Foreskin melanocyte (primary cell): ENCODE measurements at places on chromosomes 13 and 19.

GRCh38 chr19:1159864-1160595 is 14.0 kb downstream of the SBNO2 start:
- no peak for DNase-seq

- DNase-seq, result no peak
Observed at GRCh38 chr13:40336228-40337221, 329.9 kb downstream of the FOXO1 start.

DNA sequence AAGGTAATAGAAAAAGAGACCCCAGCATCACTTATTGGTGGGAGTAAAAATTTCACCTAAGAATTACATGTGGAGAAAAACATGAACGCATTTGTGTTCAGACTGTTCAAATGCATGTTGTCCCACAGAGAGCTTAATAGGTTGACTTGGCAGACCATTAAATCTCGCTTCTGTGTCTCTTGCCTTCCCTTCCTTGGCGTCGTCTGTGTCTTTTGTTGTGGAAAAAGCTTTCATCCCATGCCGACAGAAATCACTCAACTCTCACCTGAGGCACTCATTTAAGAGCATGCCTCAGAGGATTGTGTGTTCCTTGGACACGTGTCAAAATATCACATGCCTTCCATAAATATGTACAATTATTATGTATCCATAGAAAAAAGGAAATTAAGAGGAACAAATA is 24.4 kb upstream of the CACNA1A start:
- DNase-seq, result no peak

GRCh38 chr19:33388725-33389420 is 15.4 kb downstream of the CEBPG start:
- no peak for DNase-seq

- DNase-seq, result no peak
Observed at GRCh38 chr13:82878536-82878935, 1003.7 kb downstream of the SLITRK1 start.

- DNase-seq, result no peak
Observed at GRCh38 chr13:39699274-39699673, 43.8 kb downstream of the COG6 start.

GRCh38 chr13:29573190-29573589 is 22.3 kb downstream of the SLC7A1 start:
- DNase-seq, result no peak

- DNase-seq, result peak; percentile 22
Observed at GRCh38 chr19:18438331-18439024, 545 bp upstream of the ISYNA1 start.

DNA sequence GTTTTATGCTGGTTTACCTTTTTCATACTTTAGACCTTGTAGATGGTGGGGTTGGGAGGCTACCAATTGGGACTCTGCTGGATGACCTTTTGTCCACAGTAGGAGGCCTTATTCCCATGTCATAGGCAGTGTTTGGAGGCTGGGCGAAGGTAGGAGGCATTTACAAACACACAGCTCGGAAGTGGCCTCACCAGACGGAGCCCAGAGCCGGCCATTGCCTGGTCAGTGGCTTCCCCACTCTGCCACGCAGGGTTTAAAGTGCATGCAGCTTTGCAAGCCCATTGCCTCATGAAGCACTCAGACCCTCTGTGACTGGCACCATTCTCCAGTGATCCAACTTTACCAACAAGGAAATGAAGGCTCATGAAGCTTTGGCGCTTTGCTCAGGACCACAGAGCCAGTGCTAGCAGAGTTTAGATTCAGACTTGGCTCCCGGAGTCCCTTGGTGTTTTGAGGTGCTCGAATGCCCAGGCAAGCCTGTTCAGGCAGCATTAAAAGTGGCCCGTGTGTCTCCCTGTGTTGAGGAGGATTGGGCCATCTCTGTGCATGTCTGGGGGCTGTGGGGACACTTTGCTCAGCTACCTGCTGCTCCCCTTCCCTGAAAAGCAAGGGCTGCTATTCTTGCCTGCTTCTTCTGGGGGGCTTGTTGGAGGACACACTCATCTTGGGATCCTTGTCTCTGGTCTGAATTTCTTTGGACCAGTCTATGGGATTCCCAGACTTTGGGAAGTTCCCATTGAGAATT is 148.7 kb downstream of the ZNF536 start:
- DNase-seq, result no peak

DNA sequence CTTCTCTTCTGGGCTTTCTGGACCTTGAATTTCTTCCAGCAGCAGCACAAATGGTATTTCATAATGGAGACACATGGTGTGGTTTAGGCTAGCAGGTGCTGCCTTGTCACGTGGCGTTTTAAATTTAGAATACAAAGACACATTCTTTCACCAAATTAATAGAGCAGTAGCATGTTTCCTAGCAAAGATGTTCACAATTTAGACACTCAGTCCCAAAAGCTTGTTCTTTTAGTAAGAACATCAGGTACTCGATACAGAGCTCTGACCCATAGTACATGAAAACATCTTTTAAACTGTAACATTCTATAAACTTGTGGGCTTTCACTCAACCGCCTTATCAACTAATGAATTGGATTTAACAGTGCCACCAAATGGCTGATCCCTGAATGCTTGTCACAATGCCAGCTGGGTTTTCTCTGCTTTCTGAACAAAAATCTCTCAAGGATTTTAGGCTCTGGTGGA is 290.1 kb downstream of the DCLK1 start:
- no peak for DNase-seq

GRCh38 chr13:112506046-112506445 is 81.9 kb downstream of the TUBGCP3 start:
- DNase-seq, result peak; percentile 20

GRCh38 chr13:83216479-83217245 is 665.6 kb downstream of the SLITRK1 start:
- no peak for DNase-seq

DNA sequence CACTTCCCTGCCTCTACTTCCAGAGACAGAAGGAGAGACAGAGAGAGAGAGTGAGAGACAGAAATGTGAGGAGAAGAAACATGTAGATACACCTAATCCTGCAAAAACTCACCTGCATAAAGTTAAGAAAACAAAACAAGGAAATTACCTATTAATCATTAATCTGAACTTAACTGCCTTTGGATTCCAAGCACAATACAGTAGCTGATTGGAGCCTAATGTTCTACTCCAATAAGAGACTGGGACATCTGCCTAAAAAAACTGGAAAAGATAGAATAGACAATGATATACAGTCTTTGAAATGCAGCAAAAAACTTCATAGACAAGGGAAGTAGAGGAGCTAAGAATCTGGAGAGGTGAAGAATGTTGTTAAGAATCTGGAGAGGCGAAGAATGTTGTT is 910.2 kb upstream of the SLC10A2 start:
- DNase-seq, result no peak

DNA sequence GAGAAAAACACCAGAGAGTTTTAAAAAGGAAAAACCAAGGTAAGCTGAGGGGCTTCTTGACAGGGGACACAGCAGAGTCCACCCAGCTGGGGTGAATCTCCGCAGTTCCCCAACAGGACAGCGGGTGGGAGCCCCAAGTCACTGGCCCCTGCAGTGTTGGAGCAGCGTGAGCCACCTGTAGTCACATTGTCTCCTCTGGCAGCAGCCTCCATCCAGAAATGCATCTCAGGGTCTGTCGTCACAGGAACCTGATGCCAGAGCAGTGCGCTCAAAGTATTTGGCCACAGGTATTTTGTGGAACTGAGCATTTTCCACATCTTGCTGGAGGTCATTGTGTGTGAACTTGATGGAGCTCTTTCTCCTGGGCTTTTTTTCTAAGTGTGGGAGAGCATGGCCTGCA is 24.7 kb downstream of the CHAMP1 start:
- DNase-seq, result no peak

DNA sequence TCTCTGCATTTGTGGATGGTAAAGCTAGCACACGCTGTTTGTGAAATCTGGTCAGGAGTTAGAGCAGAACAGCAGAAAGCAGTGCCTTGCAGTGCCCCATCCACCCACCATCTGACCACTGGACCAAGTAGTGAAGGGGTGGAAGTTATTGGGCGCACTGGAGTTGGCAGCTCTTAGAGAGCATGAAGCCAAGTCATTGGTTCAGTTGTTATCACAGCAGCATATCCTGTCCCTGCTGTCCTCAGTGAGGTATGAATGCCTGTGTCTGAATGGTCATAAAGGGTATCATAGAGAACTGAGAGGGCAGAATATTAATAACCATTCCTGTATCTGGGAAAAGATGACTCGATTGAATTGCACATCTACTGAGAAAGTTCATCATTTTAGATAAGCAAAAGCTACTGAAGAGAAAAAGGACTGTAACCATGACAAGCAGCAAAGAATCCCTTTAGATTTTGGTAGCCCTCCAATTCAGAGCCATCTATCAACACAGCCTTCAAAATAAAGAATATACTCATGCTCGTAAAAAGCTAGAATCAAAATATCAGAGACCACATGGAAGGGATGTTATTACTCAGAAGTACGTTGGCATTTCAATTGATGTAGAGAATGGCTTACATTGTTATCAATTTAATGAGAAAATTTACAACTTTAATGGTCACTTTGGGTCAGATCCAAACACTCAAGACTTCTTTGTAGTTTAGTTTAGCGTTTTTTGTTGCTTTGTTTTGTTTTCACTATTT is 919.0 kb downstream of the EFNB2 start:
- DNase-seq, result peak; percentile 64

GRCh38 chr19:33416307-33417215 is 43.1 kb downstream of the CEBPG start:
- no peak for DNase-seq

- no peak for DNase-seq
Observed at GRCh38 chr13:74203576-74203975, 69.4 kb upstream of the KLF12 start.

DNA sequence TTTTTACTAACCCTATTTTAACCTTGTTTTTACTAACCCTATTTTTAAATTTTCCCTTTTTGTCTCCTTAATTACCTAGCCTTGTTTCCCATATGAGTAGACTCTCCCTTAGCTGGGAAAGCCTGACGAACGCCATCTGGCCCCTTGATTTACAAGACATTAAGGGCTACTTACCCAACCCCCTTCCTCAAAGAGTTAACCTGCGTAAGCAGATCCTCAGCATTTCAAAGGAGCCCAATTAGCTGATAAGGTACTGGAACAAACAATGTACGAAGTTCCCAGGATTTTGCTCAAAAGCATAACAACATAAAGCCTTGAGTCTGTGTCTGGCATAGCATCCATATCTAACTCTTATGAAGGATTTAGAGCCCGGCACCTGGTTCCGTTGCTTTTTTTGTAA is 4.7 kb upstream of the MVB12A start:
- no peak for DNase-seq

DNA sequence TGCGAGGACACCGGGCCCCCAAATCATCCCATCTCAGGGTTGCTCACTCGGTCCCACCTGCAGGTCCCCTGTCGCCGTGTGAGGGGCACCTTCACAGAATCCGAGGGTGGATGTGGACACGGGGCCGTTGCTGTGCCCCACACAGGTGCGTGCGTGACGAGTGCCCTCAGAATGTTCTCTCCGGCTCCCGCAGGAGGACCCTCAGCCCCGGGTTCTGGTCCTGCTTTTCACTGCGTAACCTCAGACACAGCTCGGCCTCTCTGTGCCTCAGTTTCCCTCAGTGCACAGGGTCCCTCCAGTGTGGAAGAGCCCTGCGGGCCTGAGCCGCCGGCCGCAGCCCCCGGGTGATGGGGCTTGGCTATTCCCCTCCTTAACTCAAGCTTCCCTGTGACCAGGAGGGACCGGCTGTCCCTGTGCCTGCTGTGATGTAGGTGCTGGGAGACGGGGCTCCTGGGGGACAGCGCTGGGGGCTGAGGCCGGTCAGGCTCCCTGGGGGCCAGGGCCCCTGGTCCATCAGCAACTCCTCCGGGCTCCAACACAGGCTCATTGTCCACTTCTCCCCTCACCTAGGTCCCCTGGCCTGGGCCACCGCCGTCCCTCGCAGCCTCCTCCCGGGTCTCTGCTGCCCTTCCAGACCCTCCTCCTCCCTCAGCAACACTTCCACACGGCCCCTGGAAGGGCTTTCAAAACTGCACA is 4.8 kb downstream of the SHC2 start:
- no peak for DNase-seq

DNA sequence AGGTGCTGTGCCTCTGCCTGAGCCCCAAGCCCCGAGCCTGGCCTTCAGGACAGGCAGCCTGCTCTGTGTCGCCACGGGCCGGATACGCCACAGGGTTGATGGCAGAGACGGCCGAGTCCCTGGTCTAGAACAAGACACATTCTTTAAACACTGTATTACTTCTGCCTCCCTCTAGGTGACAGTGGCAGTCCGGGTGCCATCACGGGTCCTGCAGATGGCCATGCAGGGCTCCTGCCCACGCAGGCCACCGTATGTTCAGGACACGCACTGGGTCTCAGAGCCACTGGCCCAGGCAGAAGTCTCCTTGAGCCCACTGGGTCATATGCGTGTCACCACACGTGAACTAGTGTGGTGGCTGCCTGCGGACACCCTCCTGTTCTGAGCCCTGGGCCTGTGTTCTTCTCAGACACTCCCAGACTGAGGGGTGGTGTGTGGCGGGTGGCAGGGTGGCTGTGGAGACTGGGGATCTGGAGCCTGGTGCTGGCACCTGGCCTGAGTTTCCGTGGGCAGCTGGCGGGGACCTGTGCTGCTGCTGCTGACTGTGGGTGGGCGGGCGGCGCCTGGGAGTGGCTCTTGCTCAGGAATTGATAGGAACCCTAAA is 4.4 kb downstream of the PLEKHJ1 start:
- no peak for DNase-seq

DNA sequence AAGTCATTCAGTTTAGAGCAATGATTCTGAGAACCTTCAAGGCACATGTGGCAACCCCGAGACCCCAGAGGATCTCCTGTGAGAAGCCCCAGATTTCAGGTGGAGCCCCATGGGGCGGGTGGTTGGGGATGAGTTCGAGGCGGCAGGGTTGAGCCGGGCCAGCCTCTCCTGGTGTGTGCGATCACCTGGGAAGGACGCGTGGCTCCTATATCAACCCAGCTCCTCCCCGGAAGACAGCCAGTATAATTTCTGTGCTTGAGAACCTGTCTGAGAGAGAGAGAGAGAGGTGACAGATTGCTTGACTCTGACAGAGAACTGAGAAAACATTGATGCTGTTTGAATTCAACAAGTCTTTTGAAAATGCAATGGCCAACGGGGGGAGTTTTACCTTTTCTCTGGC is 89.0 kb downstream of the TEX29 start:
- DNase-seq, result no peak

DNA sequence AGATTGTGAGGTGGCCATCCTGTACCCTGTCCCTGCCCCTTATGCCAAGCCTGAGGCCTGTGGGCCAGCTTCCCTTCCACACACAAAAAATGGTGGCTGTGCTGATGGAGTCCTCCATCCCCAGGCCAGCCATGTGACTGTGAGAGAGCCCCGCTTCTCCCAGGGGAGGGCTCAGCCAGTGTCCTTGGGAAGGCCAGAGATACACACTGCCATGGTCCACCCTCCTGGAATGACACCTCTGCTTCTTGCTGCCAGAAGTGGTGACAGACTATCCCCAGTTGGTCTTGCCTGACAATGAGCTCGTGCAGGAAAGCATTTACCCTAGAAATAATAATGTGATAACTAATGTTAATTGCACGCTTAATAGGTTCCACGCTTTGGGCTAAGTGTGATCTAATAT is 38.0 kb downstream of the FAM124A start:
- no peak for DNase-seq
